ENCODE measurements at places on chromosomes 11 and 22. TPM values are rescaled to one million over a fixed set of nuclear protein-coding genes. Genes with fewer than 3 reads are reported as not detected.
A peak's percentile ranks its signal among the peaks of the same experiment; 100 is the strongest.

HPS4 gene
- 53.6 TPM for total RNA-seq

USH1C gene
- not detected for total RNA-seq

DNA sequence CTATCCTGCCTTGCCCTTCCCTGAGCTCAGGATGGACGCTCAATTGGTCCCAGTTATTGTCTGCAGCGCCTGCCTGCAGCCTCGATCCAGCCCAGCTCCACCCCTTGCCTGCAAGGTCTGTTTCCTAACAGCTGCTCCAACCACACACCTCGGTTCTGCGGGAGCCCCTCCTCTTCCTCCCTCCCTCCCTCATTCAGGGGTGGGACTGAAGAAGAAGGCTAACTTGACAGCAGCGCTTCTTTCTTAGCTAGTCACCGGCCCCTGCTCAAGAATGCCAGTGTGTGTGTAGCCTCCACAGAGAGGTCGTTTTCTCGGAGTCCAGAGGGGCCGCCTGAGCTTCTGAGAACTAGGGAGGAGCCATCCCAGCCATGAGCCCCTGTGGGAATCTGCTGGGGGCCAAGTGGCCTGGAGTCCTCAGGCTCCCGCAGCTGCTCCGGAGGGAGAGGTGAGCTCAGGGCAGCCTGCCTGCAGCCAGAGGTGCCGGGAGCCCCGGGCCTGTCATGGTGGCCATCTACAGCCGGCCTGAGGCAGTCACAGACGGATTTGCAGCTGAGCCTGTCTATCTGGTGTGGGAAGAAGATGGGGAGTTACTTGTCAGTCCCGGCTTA lies 36.1 kb downstream of the LIMK2 start:
- peak; percentile 63 for DNase-seq

- DNase-seq = no peak
Measured at GRCh38 chr11:116194156-116194904, 578.5 kb downstream of the BUD13 start.

DNA sequence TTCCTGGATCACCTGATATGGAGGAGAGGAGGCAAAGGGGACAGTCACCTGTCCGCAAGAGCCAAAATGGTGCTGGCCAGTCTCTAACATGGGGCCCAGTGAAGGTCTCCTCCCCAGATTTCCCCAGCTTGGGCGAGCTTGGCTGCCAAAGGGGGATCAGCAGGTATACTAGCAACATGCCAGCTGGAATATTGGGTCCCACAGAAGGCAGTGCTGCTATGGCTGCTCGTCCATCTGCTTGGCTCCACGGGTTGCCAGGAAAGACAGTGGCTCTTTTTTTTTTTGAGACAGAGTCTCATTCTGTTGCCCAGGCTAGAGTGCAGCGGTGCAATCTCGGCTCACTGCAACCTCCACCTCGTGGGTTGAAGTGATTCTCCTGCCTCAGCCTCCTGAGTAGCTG lies 12.7 kb upstream of the KAT5 start:
- DNase-seq = no peak

DNA sequence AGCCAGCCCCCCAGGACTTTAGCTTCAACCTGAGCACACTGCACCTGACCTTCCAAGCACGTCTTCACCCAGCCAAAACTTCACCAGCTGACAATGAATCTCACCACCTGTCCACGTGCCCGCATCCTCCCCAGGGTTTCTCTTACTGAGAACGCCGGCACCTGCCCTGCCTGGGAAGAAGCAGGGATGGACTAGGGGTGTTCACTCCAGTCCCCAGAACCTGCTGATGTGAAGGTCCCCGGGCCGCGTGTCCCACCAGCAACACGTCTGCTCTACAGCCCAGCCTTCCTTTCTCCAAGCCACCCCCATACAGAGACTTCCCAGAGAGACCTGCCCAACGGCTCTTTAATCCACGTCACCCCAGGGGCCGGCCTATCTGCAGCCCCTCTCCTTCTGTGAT lies 12.8 kb downstream of the CPT1A start:
- DNase-seq = no peak

GRCh38 chr11:115743719-115744118 lies 239.5 kb upstream of the CADM1 start:
- no peak for DNase-seq

GRCh38 chr22:48698618-48699017 lies 1129.1 kb downstream of the BRD1 start:
- DNase-seq = no peak

GRCh38 chr22:41491374-41492100 lies 22.6 kb downstream of the ACO2 start:
- no peak for DNase-seq

- no peak for DNase-seq
Measured at GRCh38 chr11:90330632-90331031, 107.8 kb upstream of the CHORDC1 start.

DNA sequence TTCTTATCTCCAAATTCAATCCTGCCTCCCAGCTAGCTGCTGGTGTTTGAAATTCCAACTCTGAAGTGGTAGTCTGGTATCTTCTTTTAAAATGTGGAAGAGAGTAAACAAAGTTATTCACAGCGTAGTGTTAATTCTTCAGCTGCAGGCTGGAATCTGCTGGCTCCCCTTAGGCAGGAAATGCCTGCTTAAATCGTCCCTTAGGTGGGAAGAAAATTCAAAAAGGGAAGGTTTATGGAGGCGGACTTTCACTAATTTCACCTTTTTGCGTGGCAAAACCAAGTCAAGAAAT lies 439.0 kb upstream of the CCDC90B start:
- DNase-seq = no peak

APOBEC3H gene
- total RNA-seq = 31.3 TPM

- DNase-seq = no peak
Measured at GRCh38 chr22:19884161-19884953, 29.7 kb upstream of the GNB1L start.

- DNase-seq = no peak
Measured at GRCh38 chr11:95829580-95830259, 39.4 kb downstream of the CEP57 start.

DNA sequence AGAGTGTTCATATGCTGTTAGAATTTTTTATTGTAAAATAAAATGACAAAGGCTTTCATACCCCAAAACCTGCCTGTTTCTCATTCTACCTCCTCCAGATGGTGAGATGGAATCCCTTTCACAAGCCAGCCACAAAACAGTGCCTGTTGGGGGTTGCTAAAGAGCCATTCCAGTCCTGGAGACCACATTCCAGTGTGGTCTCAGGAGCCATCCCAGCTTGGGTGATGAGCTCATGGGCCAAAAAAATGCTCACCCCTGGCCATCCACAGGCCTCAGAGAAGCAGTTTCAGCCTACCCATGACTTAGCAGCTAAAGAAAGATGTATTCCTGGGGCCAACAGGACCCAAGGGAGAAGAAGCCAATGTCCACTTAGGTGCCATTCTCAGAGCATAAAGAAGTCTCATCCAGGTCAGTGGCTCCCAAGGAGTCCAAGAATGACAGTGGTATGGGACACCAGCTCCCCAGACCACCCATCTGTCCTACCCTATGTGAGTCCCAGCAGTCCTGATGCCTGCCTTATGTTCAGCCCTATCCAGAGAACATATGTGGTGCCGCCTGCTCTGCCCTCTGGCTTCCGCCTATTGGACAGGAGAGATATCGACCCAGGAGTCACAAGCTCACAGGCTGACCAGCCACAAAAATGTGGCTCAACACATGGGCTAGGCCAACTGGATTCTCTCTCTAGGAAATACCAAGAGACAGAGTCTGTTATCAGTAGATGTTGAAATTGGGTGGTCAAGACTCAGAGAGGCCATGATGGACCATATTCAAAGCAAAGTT lies 26.4 kb downstream of the C11orf91 start:
- no peak for DNase-seq

GRCh38 chr22:42693055-42693762 lies 27.5 kb downstream of the A4GALT start:
- no peak for DNase-seq

GRCh38 chr11:34745195-34745594 lies 124.3 kb downstream of the EHF start:
- no peak for DNase-seq

DNA sequence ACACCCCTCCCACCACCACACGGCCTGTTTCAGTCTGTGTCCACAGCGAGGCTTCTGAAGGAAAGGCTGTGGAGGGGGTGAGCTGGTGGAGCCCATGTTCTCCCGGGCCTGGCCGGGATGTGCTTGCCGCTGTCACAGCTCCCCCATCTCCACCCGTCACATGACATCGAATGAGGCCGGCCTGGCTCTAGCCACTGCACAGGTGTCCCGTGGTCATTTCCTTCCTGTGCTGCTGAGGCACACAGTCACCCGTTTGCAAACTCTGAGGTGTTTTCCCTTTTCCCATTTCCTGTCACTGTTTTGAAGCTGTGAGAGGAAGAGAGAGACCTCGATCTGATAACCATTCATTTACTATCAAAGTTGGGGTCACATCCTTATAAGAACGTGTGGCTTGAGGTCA lies 55.7 kb upstream of the CLDN5 start:
- no peak for DNase-seq

BTG4 gene
- total RNA-seq = not detected

MS4A6A gene
- total RNA-seq = 14.5 TPM

DNA sequence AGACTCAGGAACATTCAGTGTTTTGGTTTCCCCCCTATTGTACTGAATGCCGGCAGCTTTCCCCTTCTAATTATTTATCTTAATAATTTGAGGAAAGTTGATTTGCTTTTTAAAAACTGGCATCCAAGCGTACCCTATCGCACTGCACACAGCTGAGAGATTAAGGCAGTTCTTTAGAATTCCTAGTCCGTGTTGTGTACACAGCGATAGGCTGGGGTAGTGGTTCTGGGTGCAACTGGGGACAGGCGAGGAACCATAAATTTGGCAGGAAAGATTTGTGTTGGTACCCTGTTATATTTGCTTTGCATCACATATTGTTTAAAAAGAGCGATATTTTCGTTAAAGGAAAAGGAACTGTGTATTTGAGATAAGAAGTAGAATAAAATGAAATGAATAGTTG lies 39.2 kb downstream of the PTPRJ start:
- no peak for DNase-seq

DNA sequence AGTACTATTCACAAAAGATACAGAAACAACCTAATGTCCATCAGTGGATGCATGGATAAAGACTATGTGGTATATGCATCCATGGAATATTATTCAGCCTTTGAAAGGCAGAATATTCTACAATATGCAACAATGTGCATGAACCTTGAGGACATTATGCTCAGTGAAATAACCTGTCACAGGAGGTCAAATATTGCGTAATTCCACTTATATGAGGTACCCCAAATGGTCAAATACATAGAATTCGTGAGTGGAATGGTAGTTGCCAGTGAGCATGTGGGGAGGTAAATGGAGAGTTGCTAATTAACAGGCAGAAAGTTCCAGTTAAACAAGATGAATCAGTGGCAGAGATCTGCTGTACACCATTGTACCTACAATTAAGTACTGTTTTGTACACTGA lies 3.6 kb upstream of the SLC5A4 start:
- DNase-seq = no peak

- DNase-seq = no peak
Measured at GRCh38 chr22:38652859-38653258, 3.3 kb downstream of the FAM227A start.

VPREB1 gene
- not detected for total RNA-seq

All from naive thymus-derived CD4-positive, alpha-beta T cell (primary cell).